ENCODE measurements at places on chromosomes 4 and X.

GRCh38 chr4:111854494-111855087 lies 290.7 kb upstream of the FAM241A start:
- DNase-seq = no peak

DNA sequence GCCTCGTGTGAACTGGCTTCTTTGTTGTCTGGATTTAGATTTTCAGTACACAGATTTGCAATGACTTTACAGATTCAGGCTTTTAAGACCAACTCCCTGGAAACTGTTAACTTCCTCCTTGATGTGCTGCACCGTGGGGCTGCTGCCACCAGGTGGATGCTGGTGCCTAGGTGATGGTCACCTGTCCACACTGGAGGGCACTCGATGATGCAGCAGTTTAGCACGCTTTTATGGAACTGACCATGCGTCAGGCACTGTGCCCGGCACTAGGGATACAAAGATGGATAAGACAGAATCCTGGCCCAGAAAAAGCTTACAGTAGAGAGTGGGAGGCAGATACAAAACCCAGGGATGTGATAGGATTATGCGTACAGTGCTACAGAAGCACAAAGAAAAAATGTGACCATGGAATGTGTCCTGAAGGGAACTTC lies 180.7 kb downstream of the CEP135 start:
- DNase-seq = no peak

DNA sequence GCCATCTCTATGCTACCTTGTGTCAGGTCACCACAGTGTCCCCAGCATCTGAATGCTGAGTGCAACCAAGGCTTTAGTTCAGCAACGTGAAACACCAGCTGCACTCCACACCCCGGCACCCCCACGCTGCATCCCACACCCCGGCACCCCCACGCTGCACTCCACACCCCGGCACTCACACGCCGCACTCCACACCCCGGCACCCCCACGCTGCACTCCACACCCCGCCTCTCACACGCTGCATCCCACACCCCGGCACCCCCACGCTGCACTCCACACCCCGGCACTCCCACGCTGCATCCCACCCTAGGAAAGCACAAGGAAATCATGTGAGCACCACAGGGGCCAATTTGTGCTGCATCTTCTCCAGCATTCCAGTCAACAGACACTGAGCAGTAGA lies 199.8 kb upstream of the FRG1 start:
- DNase-seq = no peak

- no peak for DNase-seq
Observed at GRCh38 chr4:34158878-34159277, 2085.4 kb downstream of the ARAP2 start.

- DNase-seq = no peak
Observed at GRCh38 chr4:101145021-101145420, 202.3 kb downstream of the PPP3CA start.

DNA sequence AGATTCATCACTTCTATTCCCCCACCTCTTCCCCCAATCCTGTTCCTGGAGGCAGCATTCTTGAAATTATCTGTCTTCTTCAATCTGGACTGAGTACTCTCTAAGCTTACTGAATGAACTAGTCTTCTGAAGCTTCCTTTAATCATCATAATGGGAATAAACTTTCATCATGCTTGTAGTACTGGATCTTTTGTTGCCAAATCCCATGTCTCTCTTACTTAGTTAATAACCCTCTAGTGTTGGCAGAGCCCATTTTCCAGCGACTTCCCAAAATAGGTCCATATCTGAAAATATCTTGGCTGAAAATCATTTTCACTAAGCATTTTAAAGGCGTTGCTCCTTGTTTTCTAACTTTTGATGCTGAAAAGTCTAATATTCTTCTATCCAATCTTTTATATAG lies 39.6 kb downstream of the RPS6KA3 start:
- no peak for DNase-seq

DNA sequence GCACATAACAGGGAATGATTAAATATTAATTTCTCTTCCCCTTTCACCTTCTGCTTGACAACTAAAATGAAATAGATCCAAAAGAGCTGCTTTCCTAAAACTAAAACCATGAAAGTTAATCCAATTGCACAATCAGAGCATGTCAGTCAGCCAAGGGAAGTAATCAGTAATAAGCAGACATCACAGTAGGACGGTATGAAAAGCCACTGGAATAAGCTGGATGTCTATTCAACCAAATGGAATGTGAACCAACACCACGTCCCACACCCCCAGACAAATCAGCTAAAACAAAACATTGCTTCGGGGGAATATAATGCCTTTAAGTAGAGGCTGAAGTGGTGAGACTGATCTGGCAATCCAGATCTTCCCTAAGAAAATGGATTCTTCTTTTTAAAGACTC lies 859.4 kb upstream of the FTHL17 start:
- DNase-seq = peak; percentile 31

DNA sequence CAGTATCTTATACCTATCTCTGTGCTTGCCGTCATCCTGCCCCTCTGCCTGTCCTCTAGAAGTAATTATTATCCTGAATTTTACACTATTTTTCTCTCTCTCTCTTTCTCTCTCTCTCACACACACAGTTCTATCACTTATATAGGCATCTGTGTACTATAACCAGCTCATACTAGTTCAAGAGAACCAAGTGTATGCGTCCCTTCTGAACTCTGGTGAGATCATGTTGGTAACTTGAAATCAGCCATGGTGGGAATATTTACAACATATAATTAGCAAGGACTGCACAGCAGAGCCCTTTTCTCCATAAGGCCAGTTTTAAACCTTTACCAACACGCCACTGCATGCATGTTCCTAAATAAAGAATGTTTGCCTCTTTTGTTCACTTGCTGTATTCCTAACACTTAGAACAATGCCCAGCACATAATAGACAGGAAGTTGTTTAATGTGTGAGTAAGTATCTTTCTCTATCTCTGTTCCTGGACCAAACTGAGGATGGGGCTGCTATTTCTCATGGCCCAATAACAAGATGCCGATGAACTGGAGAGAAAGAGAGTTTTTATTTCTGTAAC lies 51.1 kb upstream of the IL21 start:
- no peak for DNase-seq

- no peak for DNase-seq
Observed at GRCh38 chr4:4861390-4862018, 2.0 kb downstream of the MSX1 start.

DNA sequence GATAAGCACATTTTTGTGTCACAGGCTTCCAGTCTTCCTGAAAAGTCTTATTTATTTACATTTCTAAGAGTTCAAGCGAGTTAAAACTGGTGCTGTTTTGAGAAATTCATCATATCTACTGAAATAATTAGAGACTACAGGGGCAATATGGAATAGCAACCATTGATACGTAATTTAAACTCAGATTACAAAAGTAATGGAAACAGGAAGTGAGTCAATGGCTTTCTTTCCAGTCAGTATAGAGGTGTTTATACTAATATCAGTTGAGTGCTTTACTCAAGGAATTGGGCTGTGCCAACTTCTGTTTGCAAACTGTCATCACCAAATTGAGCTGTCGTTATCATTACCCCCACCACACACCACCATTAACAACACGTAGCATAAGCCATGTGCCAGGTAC lies 222.7 kb downstream of the COL25A1 start:
- DNase-seq = no peak

GRCh38 chr4:103664436-103665075 lies 55.2 kb downstream of the TACR3 start:
- no peak for DNase-seq

- peak; percentile 85 for DNase-seq
Observed at GRCh38 chr4:54225598-54226403, 3.3 kb upstream of the PDGFRA start.

DNA sequence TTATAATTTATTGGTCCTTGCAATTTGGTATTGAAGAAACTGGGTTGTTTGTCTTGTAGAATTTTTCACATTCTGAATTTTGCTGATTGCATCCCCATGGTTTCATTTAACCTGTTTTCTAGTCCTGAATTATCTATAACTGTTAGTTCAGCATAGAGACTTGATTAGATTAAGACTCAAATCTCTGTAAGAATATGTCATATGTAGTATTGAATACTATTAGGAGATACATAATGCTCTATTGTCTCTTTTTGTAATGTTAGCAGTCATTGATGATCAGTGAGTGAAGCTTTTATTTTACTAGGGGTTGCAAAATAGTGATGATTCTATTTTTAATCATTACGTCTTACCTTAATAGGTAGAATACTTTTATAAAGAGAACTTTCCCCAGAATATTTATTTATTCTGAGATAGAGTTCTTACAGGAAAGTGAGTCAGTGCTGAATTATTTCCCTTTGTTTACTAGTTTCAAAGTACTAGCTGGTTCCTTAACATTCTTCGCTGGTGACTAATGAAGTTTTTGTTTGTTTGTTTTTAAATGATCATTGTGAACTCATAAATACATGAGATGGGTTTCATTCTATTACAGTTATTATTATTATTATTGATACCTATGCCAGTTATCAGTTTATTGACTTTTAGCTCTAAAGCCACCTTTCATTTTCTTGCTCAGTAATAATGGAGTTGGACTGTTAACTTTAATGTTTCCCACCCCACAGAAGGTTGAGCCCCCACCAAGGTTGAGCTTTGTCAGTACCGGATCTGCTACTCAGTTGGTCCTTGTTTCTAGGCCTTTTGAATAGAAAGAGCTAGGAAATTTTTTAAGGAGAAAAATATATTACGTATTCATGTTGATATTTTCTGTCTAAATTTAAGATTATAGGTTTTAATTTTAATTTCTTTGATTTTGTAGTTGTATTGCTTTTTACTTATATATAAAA lies 102.3 kb downstream of the LARP1B start:
- DNase-seq = no peak

DNA sequence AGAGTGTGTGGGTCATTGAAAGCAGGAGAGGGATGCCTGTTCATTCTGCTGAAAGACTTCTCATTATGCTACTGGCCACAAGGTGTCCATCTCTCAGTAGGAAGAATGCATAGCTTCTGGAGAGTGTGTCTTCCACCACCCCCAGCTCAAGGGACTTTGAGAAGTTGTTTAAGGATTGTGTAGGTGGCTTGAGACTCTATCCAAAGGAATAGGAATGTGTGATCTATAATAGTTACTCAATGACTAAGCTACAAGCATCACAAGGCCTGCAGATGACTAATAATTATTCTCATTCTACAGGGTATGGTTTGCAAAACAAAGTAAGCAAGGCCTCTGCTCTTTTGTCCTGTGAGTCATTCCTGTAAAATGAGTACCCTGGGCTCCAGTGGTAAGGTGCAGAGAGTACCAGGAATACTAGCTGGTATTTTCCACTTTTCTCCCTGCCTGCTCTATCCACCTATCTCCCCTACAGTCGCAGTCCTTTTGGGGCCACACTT lies 279.8 kb upstream of the BOD1L1 start:
- DNase-seq = peak; percentile 54

DNA sequence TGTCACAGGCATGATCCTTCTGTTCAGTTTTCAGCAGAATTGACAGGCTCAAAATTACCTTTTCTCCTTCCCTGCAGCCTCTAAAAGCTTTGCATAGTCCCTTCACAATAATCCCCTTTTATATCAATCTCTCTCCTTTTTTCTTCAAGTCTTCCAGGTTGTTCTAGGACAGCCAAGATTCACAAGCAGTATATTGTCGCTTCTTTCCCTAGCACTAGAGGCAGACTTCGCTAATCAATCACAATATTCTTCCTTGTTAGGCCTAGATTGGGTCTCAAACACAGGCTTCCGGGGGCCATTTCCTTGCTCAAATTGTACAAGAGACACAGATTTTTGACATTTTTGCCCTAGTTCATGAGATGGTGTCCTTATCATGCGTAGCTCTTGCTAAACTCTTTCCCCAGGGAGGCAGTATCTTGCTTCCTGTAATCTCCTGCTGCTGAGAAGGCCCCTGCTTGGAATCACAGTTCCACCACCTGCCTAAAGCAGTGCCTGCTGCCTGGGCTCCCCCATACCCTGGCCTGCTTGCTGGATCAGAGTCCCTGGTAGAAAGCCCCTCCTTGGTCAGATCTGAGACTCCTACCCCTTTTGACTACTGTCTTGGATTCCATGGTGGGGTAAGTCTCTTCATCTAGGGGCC lies 57.3 kb downstream of the DMP1 start:
- no peak for DNase-seq

GRCh38 chr4:44017422-44017739 lies 431.2 kb downstream of the KCTD8 start:
- DNase-seq = no peak

All from osteoblast (primary cell).